ENCODE measurements at places on chromosomes 1 and 21.

DNA sequence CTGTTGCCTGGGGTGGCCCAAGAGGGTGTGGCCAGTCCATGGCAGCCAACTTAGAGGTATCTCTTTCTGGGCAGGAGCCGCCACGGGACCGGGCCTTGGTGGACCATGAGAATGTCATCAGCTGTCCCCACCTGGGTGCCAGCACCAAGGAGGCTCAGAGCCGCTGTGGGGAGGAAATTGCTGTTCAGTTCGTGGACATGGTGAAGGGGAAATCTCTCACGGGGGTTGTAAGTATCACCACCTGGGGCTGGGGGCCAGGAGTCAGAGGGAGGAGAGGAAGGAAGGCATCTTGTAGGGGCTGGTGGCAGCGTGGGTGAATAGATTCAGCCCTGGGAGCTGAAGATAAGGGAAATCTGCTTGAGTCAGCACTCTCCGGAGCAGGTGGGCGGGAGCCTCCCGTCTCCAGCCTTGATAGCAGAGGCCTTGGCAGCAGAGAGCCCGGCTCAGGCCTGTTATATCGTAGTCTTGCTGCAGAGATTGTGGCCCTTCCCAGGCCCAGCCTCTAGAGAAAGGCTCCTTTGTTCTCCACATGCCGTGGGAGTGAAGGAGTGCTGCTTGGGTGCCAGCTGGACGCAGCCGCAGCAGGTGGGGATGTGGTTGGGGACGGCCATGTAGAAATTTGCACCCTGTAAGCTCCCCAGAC, 25.4 kb downstream of the PHGDH start:
- peak; percentile 10 for DNase-seq

DNA sequence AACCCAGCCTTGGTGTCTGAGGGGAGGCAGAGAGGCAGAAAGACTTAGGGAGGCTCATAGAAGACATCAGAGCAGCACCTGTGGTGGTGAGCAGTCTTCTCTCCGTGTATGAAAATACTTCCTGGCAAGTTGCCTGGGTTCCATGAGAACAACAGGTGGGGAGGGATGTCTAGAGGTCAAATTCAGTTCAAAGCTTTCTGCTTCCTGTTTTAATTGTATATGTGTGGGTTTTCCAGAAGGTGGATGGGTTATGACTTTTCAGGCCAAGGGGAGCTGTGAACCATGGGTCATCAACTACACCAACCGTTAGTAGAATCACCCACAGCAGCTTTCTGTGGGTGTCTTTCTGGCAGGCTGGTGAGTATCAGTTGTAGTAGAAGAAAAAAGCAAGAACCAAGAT, 4.1 kb upstream of the FCRL2 start:
- DNase-seq: no peak

GRCh38 chr1:31427322-31427721, 14.3 kb downstream of the SERINC2 start:
- DNase-seq: no peak

DNA sequence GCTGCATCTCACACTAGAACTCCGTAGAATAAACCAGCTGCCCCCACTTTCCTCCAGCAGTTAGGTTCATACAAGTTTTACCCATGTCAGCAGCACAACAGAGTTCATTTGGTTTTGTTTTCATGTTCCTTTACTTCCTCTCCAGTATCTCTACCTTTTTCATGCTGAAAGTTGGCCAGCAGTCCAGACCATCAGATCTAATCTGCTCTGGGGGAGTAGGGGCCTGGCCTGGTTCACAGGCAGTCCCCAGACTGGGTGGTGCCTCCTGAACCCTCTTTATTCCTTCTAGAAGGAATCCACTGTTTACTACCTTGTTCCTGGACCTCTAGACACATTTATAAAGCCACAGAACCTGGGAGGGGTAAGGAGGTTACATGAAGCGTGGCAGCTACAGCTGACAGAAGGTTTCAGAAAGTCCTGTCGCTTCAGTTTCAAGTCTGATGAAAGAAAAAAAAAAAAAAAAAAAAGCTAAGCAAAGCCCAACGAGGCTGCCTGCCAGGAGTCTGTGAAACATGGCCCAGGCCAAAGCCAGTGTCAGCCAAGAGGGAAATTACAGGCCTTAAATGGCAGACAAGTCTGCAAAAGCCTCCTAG, 184.6 kb upstream of the JUN start:
- DNase-seq: peak; percentile 22

DNA sequence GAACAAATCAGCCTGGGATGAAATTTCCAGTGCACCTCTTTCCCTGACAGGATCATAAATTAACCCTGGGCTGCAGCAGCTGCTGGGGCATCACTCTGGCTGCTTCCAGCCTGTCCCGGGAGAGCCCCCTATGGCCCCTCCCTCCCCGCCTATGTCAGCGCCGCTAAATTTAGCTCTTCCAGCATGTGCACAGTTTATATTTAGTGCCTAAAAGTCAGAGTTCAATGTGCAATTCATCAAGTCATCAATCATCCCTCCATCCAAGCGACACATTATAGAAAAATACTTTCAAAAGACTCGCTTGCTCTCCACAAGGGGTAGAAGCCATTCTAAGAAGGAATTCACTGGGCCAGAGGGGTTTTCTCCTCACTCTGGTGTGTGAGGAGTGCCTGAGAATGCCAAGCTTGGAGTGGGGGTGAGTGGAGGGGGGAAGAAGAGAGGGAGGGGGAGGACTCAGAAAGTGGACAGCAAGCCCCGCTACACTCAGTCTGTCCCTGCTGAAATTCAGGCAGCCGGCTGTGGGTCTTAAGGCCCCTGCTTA, 37.4 kb downstream of the XCL1 start:
- no peak for DNase-seq

- no peak for DNase-seq
Observed at GRCh38 chr1:51669272-51669671, 52.4 kb downstream of the OSBPL9 start.

DNA sequence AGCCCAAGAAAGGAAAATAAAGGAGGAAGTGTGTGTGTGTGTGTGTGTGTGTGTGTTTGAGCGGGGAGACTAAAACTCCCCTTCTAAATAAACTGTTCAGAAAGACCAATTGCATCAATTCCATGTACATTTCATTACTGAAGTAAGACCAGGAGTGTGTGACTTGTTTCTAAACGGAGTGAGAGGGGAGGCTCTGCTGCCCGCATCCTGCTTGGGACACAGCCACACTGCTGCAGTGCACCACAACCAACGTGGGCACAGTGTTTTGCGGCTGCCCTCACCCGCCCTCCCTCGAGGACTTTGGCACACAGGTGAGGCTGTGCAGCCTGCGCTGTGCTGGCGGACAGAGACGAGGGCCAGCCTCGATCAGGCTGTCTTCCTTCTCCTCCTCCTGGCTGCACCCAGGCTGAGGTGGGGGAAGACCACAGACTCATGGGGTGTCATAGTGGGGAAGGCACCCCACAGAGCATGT, 31.0 kb upstream of the H6PD start:
- DNase-seq: no peak

DNA sequence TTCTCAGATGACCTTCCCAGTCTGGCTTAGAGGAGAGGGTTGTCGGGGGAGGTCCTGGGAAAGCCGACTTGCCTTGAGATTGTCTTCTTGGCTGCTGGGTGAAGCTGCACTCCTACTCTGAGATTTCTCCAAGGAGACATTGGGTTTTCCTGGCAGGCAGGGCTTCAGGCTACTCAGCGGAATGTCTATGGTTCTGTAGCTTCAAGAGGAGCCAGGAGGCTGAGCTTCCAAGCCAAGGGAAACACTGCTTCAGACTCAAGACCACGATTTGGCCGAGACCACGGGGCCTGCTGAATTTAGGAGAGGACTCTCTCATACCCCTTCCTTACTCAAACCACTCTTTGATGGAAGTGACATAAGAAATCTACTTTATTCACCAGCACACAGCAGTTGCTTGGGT, 67.8 kb downstream of the NTMT2 start:
- DNase-seq: no peak

GRCh38 chr1:219235903-219236481, 62.3 kb downstream of the LYPLAL1 start:
- DNase-seq: no peak

DNA sequence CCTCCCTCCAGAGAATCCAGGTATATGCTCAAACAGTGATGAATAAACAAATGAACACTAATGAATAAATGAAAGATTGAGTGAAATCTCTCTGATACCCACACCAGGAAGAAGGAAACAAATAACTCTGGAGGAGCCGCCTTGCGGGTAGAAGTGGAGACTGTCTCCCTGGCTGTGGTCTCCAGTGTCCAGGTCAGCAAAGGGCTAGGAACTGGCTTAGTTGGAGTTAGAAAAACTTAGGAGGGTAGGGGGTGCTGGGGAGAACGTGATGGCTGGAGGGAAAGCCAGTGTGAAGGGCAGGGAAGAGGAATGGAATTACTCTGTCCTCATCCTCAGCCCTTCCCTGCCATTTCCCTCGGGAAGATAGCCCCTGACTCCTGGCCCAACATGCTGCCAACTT, 537 bp downstream of the RHBDL2 start:
- no peak for DNase-seq

- DNase-seq: no peak
Observed at GRCh38 chr1:31669433-31669785, 24.7 kb upstream of the PEF1 start.

GRCh38 chr1:52601991-52602855, at the start of gene GPX7:
TSS of gene GPX7 (plus strand) at chr1:52602371. CDS start at chr1:52602410, 39 bp downstream.
- DNase-seq: peak; percentile 55

GRCh38 chr1:213014642-213015041, 1.0 kb downstream of the ANGEL2 start:
- no peak for DNase-seq

- no peak for DNase-seq
Observed at GRCh38 chr21:45327441-45328197, 39.9 kb upstream of the POFUT2 start.

- no peak for DNase-seq
Observed at GRCh38 chr1:10160173-10160572, 50.2 kb upstream of the KIF1B start.

GRCh38 chr1:212879947-212880690, 22.0 kb downstream of the FLVCR1 start:
- DNase-seq: no peak

GRCh38 chr1:195958131-195958530, 650.1 kb downstream of the KCNT2 start:
- DNase-seq: no peak

DNA sequence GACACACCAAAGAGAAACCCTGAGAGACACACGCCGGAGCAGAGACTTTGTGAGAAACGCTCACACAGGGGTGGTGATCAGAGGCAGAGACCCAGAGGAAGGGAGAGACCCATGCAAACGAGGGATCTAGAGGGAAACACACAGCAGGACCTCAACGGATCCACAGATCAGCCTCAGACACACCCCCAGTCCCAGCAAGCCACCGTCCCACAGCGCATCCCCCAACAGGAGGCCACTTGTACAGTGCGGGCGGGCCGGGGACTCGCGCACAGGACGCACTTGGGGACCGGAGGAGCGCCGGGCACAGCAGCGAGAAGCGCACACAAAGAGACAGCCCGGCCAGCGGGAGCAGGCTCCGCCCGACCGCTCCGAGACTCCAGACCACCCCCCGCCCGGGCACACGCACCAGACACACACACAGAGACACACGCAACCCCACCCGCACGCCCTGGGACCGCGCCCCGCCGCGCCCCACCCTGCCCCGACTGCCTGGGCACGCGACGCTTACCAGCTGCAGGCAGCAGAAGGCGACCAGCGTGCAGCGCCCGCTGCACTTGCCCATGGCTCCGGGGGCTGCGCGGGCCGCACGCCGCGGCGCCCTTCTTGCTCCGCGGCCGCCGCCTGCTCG, 587 bp downstream of the NKAIN1 start:
- DNase-seq: peak; percentile 56

GRCh38 chr1:208098773-208099172, 145.4 kb downstream of the PLXNA2 start:
- DNase-seq: no peak
